Activated CD8-positive, alpha-beta memory T cell treated with anti-CD3 and anti-CD28 coated beads for 4 hours (primary cell): ENCODE measurements at places on chromosomes 11 and 22.
A peak's percentile ranks its signal among the peaks of the same experiment; 100 is the strongest.

DNA sequence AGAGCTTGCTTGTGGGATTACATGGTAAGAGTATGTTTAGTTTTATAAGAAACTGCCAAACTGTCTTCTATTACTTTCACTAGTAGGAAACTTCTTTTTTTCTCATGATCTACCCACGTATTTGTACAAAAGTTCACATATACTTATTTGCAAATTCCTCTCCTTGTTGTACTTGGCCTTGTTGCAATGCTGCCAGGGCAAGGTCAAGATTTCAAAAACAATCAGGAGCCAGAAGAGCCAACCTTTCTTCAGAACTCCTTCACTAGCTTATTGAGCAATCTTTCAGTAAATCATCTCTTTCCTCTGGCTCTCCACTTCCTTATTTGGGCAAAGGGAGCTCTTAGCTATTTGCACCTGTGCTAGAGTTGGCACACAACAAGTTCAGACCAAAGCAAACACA lies 9.7 kb downstream of the SRSF8 start:
- DNase-seq = no peak

DNA sequence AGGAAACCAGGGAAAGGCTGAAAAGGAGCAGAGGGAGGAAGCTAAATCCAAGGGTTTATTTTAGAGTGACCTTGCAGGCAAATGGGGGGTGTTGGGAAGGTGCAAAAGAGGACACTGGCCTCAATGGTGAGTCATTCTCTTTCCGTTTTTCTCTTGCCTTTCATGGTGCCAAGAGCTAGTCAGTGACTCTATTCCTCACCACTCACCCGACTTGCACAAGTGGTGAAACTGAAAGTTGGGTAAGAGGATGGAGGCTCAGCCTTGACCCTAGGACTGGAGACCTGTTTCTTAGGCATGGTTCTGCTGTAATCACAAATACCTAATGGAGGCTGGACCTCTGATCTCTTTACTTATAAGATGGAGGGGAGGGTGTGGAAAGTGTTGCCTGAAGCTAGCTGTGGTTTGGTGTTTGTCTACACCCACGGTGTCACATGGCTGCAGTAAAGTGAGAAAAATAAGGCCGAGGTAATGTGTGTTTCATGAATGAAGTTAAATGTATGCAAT lies 67.3 kb upstream of the CREB3L1 start:
- no peak for DNase-seq

DNA sequence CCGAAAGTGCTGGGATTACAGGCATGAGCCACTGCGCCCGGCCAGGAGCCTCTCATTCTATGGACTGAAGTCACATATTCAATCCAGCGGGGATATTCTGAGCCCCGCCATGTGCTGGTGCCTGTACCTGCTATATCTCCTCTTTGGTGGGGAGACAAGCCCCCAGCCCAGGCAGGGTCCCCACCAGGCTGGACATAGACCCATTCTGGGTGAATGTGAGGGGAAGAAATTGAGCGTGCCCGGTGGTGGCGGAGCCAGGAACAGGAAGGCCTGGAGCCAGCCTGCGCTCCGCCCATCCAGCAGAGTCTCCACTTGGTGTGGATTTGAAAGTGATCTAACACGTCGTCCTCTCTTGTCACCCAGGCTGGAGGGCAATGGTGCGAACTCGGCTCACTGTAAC lies 38.0 kb upstream of the CSNK1E start:
- no peak for DNase-seq

GRCh38 chr11:120318906-120319305 lies 6.2 kb upstream of the TLCD5 start:
- DNase-seq = no peak

- peak; percentile 13 for DNase-seq
These were observed 829 bp upstream of the ZBED5 start for GRCh38 chr11:10858439-10859325.

GRCh38 chr11:66317723-66318599 lies 1.1 kb upstream of the CD248 start:
- peak; percentile 37 for DNase-seq

DNA sequence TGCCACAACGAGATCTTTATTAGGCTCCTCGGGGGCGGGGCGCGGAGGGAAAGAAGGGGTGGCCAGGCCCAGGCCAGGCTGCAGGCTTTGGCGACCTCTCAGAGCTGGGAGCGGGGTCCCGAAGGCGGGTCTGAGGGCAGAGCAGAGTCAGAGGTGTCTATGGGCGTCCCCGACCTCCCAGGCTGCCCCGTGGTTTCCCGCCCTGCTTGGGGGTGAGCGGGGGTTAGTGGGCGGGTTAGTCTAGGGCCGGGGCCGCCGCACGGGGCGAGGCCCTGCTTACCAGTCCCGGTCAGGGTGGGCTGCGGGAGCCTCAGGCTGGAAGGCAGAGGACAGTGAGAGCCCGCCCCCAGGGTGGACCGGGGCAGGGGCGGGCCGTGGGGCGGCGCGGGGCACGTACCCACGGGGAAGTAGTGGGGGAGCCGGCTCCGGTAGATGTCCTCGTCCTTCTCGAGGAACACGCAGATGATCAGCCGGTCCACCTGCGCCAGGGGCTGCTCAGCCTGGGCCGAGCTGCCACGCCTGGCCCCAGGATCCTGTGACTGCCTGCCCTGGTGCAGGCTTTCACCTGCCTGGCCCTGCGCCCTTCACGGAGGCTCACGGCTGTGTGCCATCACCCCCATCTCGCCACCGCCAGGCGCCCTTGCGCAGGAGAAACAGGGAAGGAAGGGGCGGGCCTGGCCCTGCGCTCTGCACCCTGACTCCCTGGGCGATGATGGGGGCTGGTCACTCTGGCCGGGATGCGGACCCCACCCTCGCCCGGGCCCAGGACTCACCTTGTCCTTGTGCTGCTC lies 12.5 kb downstream of the OTUB1 start:
- no peak for DNase-seq

- no peak for DNase-seq
These were observed 7.1 kb downstream of the MS4A2 start for GRCh38 chr11:60095477-60096120.

DNA sequence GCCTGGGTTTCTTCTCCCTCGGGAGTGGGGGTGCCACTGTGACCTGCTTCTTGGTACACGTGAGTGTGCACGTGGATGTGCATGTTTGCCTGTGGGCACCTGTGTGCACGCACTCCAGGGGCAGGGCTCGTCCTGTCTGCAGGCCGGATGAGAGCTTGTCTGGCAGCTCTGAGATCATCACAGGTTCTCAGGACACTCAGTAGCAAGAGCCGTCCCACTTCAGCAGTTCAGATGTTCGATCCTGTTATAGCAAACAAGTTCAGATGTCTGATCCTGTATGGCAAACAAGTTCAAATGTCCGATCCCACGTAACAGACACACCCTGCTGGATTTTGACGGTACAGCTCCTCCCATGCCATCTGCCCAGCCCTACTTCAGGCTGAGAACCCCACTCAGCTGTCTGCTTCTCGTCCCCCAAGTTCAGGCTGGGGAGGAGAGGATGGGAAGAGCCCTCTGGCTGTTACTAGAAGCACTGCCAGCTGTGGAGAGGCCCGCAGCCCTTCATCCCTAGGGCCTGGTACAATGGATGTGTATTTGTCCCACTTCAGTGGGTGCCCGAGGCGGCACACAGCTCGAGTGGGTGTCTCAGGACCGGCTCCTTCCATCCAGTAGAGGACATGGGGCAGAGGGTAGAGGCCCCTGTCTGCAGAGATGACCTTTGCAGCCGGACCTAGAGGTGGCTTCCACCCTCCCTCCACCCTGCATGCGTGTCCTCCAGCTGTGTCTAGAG lies 1126.9 kb downstream of the BRD1 start:
- DNase-seq = no peak

DNA sequence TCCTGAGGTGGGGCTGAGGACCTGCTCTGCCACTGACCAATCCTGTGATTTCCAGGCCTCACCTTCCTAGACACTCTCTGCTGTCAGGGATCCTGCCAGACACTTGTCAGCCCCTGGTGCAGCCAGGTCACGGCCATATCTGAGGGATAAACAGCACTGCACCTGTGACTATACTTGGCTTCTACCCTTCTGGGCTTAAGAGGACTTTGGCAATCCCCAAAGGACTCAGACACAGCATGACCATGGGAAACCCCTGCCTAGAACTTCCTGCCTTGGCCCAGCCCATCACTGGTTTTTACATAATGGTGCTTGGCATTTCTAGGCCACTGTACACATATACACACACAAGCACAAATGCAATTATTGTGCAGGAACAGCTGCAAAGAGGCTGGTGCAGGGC lies 11.6 kb upstream of the OLFML1 start:
- DNase-seq = no peak

DNA sequence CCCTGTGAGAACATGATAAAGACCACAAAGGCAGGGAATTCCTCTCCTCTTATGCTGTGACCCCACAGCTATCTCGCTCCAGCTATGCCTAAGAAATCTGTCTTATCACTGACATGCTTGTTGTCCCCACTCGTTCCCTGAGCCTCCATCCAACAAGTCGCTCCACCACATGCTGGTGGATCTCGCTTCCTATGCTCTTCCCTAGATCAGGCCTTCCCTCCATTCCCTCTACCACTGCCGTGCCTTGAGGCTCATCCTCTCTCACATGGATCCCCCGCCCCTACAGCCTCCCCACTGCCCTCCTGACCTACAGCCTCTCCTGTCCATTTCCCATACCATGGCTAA lies 1.4 kb upstream of the DGAT2 start:
- no peak for DNase-seq
